ENCODE measurements at places on chromosomes 5 and 9. TPM values are rescaled to one million over a fixed set of nuclear protein-coding genes. Genes with fewer than 3 reads are reported as not detected.

GABRA1 gene
- not detected for total RNA-seq

RMRP gene
- 6,533 TPM for total RNA-seq

WNT8A gene
- not detected for total RNA-seq

KIF24 gene
- 0.78 TPM for total RNA-seq

FOXD4L3 gene
- 0.34 TPM for total RNA-seq

PCDHB14 gene
- total RNA-seq, result 2.5 TPM

C9orf152 gene
- total RNA-seq, result not detected

CCDC152 gene
- total RNA-seq, result 1.2 TPM

PFN3 gene
- total RNA-seq, result not detected

PCA3 gene
- not detected for total RNA-seq

SOHLH1 gene
- total RNA-seq, result not detected

WWC1 gene
- 7.6 TPM for total RNA-seq

SPAAR gene
- total RNA-seq, result 2.5 TPM

SLC6A19 gene
- not detected for total RNA-seq

CER1 gene
- not detected for total RNA-seq

IFNA2 gene
- not detected for total RNA-seq

NSG2 gene
- not detected for total RNA-seq

PDCD1LG2 gene
- total RNA-seq, result 7.2 TPM

PLGRKT gene
- 7.9 TPM for total RNA-seq

PDZD2 gene
- 3.7 TPM for total RNA-seq

SLCO6A1 gene
- total RNA-seq, result not detected

PKD2L2 gene
- not detected for total RNA-seq

TAF11L3 gene
- not detected for total RNA-seq

IRX1 gene
- total RNA-seq, result 0.12 TPM

KIF20A gene
- total RNA-seq, result 4.8 TPM

PRRX2 gene
- 11.9 TPM for total RNA-seq

ADGRD2 gene
- total RNA-seq, result not detected

PALM2AKAP2 gene
- total RNA-seq, result 9.4 TPM

IFNA13 gene
- not detected for total RNA-seq

CXCL14 gene
- 0.64 TPM for total RNA-seq

KIF4B gene
- total RNA-seq, result not detected

MSMP gene
- total RNA-seq, result not detected

IL5 gene
- not detected for total RNA-seq

CDKN2A gene
- total RNA-seq, result 19.5 TPM

SPINK6 gene
- 1.1 TPM for total RNA-seq

PTGDS gene
- total RNA-seq, result 233 TPM

HAVCR1 gene
- not detected for total RNA-seq

KLF9 gene
- 65.2 TPM for total RNA-seq

SPINK7 gene
- not detected for total RNA-seq

CCL28 gene
- total RNA-seq, result 0.44 TPM

F2RL2 gene
- total RNA-seq, result 8.2 TPM

SCGB3A1 gene
- not detected for total RNA-seq

LRRC19 gene
- not detected for total RNA-seq

GNA14 gene
- total RNA-seq, result 2.2 TPM

FOXD4L6 gene
- total RNA-seq, result not detected

CARTPT gene
- not detected for total RNA-seq

TNFAIP8 gene
- total RNA-seq, result 10.5 TPM

MEGF9 gene
- total RNA-seq, result 9.8 TPM

EGFL7 gene
- total RNA-seq, result 35.9 TPM

Measured in cardiac ventricle fibroblast (primary cell).